ENCODE measurements at places on chromosomes 12 and 14.
A peak's percentile ranks its signal among the peaks of the same experiment; 100 is the strongest.

DNA sequence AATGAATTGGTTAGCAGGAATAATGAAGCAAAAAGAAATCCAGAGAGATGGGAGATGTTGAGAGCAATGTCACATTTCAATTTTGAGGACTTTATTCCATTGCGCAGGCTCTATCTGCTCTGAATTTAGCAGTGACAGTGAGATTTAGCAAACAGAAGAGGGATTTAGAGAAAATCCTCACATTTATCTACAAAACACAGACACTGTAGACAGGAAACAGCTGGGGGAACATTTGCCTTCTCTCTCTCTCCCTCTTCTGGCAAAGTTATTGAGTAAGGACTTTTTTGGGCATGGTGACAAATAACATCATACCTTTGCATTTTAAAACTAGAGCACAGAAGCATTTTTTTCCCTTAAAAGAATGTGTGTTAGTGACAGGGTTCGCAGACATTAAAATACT lies at the start of gene IGF1:
Gene IGF1, minus strand, starts transcription at position 158 of the 400 bp plus-strand sequence. CDS start 182 bp downstream, outside the sequence.
- DNase-seq: peak; percentile 41

DNA sequence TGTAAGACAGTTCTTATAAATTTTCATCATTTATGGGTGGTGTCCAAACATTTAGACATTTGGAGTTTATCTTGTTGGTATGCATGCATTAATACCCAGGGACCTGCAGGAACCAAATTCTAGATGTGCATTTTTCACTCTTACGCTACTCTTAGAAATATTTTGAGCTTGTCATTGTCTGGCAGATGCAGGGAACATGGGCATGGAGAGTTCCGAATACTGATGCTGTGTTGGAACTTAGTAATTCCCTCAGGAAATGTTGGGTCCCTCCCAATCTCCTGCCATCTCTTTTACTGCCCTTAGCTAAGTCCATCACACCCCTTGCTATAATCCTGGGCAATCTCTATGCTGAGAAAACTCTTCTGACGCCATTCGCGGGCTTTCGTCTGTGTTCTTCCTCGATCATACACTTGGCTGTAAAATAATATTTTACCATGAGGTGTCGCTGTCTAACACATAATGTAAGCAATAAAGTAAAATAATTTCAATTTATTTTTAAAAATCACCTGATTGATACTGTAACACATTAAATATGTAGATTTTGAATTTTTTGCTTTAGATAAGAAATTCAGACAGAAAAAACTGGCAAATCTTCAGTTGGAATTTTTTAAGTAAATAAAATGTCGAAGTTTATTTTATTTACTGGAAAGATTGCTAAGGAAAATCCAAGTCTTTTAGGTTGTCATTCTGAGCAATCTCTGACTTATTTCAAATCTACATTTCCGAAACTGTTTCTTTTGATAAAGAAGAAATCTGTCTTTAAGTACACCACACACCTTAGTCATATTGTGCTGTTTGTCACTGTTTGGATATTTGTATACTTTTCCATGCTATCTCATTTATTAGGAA lies 304.1 kb upstream of the SSTR1 start:
- peak; percentile 34 for DNase-seq

- DNase-seq: no peak
Observed at GRCh38 chr12:63863658-63864453, 19.4 kb downstream of the SRGAP1 start.

- DNase-seq: no peak
Observed at GRCh38 chr14:99043267-99043615, 228.8 kb downstream of the BCL11B start.

DNA sequence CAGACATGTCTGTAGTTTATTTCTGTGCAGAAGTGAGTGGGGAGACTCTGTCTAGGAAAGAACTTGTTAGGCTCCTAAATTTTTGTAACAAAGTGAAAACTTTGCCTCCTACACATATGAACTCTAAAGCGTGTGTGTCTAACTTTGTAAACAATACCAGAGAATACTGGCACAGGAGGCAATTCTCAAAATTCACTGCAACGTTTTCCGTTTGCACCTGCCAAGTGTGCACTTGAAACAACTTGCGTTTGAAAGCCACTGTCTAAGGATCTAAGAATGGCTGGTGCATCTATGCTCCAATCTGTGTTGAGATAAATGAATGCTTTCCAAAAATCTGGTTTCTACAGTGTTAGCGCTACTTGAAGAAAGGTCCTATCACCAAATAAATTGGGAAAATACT lies 15.3 kb downstream of the GRIP1 start:
- no peak for DNase-seq

DNA sequence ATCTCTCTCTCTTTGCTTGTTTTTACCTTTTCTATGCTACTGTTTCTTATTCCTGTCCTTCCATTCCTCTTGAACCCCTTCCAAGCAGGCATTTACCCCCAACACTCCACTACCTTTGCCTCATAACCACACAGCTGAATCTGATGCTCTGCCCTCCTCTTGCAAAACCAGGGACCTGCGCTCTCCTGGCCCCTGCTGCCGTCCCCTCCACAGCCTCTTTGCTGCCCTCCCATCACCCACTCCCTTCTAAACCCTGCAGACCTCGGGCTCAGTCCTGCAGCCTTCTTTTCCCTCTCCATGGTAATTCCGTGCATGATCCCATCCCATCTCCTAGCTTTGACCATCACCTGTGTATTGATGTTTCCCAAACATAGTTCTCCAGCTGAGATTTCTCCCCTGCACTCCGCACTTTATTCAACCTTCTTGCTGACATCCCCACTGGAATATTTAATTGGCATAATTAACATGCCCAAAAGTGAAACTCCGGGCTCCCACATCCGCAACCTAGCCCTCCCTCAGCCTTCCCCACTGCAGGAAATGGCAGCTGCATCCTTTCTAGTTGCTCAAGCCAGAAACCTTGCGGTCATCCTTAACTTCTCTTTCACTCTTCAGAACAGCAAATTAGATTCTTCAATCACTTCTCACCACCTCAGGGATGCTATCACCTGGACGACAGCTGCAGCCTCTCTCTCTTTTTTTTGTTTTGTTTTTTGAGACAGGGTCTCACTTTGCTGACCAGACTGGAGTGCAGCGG lies 16.0 kb downstream of the FIGNL2 start:
- no peak for DNase-seq

DNA sequence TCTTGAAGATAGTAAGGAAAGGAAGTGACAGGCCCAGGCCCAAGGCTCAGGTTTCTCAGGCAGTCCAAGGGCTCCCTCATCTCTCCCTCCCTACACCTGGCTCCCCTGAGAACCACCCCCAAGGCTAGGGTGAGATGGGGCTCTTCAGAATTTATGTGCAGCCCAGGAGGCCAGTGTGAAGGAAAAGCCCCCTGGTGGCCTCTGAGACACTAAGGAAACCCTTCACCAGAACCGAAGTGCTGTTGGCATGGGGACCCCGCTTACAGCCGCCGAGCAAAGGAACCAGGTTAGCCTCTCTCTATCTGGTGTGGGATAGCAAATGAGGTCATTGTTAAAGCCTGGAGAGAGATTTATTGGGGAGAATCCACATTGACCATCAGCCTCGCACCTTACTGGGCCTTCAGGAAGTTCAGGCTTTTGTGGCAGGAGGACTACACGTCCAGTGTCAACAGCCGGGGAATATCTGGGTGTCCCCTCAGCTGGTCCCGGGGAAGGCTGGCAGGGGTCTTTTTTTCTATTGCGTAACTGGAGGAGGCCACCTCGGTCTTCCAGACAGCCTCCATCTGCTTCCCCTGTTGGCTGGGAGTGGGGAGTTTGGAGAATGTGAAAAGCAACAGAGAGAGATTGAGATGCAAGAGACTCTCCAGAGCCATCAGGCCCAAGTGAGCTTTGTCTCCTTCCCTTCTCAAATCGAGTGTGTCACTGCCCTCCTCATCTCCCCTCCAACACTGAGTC lies 18.1 kb downstream of the FAM186B start:
- DNase-seq: no peak

DNA sequence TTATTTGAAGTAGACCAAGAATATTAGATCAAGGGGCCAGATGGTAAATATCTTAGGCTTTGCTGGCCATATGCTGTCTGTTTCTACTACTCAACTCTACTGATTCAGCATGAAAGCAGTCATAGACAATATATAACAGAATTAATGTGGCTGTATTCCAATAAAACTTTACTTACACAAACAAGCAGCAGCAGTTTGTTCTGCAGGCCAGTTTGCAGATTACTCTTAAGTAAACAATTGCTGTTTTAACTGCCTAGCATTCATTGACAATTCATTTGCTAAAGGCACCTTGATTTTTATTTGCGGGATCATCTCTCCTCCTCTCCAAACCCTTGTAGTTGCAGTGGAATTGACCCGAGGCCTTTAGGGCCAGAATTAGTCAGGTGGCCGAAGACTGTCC lies 94.1 kb upstream of the GARIN6 start:
- no peak for DNase-seq

- peak; percentile 48 for DNase-seq
Observed at GRCh38 chr14:54617467-54617866, 50.5 kb downstream of the SAMD4A start.

GRCh38 chr14:44712024-44712815 lies 205.1 kb upstream of the FSCB start:
- DNase-seq: no peak

GRCh38 chr12:51906430-51907082 lies 748 bp upstream of the ACVRL1 start:
- no peak for DNase-seq

GRCh38 chr14:82079553-82079952 lies 545.9 kb upstream of the SEL1L start:
- no peak for DNase-seq

DNA sequence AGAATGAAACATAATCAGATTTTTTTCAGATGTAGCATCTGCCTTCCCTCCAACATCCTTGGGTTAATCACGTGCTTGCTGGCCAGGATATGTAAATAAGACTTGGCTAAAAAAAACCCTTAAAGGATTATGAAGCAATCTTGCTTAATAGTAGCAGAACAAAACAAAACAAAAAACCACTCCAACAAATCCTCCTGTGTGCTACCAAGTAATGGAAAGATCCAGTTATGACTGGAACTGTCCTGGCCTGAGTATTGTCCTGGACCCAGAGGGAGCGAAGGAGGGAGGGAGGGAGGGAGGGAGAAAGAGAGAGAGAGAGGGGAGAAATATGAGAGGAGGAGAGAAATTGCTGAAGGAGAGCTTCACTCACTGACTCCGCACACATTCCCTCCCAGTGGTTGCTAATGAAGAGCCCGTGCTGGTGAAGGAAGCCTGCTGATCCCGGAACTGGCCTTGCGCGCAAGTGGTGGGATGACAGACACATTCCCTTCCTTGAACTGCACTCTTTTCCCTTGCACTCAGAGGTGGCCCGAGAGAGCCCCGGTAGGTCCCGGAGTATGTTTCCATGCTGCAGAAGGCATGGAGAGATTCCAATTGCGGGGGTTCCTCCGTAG lies 57.2 kb downstream of the HMGA2 start:
- peak; percentile 60 for DNase-seq

DNA sequence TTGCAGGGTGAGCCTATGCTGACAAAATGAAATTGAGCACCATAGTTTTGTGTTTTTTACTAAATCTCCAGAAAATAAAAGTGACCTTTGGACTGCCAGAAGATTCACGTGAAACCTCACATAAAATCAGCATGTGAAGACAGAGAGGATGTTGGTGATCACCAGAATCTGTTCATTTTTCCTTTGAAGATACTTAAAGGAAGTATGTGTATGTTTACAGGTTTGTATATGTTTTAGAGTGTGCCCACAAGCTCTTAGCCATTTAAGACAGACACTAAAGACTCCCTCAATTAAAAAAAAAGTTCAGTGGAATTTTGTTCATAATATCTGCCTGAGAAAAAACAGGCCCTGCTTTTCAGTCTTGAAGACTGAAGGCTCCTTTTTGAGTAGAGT lies 25.9 kb downstream of the DDX47 start:
- no peak for DNase-seq

GRCh38 chr14:100063314-100063941 lies 1.8 kb upstream of the EVL start:
- DNase-seq: no peak

All from AG08395 (cell line).